Stimulated activated CD8-positive, alpha-beta memory T cell treated with anti-CD3 and anti-CD28 coated beads, Interleukin-7, amount 100 ng/mL, for 1 hour (primary cell): ENCODE measurements at places on chromosomes 4 and X.

DNA sequence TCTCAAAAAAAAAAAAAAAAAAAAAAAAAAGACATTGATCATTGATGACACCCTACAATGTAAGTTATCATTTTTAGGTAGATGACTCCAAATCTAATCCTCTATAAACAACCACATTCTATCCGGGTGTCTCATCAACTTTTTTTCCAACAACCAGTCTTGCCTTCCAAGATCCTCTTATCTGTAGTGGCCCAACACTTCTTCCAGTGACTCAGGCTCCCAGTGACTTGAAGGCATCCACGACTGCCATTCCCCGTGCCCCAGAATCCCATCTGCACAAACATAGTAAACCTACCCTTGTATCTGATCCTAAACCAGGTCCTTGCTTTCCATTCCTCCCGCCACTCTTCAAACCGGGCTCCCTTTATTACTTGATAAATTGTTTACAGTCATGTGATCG, 15.6 kb upstream of the TSPAN5 start:
- DNase-seq, result no peak

- DNase-seq, result no peak
Observed at GRCh38 chr4:55834086-55834795, 14.7 kb downstream of the EXOC1L start.

GRCh38 chrX:39716401-39716800, 381.4 kb downstream of the BCOR start:
- no peak for DNase-seq

GRCh38 chr4:88533088-88533790, 9.7 kb upstream of the PYURF start:
- no peak for DNase-seq

DNA sequence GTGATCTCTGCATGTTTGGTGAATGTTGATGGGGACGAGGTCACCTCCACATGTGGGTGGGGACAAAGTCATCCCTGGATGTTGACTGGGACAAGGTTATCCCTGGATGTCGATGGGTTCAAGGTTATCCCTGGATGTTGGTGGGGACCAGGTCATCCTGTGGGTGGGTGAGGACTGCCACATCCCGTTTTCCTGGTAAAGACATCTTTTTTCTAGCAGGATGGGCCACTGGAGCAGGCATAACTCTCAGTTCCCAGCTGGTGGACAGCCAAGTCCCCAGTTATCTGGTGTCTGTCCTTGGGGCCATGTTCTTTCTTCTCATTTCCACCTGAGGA, 28.3 kb upstream of the PLCXD1 start:
- DNase-seq, result no peak

DNA sequence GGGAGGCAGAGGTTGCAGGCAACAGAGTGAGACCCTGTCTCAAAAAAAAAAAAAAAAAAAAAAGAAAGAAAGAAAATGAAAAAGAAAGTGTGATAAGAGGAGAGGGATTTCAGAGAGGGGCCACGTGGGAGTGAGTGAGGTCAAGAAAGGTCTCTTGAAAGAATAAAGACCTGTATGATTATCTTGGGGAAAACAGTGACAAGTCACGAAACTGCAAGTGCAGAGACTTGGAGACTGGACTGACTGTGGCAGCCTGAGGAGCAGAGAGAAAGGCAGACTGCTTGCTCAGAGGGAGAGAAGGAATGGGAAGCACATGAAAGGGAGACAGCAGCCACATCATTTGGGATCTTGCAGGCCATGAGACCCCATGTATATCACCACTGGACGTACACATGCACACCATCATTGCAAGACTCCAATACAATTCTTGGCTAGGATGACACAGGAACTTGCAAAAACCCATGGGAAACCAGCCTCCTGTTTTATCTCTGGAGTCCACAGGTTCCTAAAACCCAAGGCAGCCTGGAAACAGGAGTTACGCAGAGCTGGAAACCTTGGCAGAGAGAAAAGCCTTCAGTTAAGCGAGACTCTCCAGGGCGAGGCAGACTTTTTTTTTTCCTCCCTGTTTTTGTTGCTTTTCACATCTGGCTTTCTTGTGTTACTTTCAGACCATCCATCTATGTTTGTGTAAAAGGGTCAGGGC, 207.0 kb upstream of the TBL1X start:
- no peak for DNase-seq

GRCh38 chr4:134463771-134464170, 262.2 kb upstream of the PABPC4L start:
- DNase-seq, result no peak

DNA sequence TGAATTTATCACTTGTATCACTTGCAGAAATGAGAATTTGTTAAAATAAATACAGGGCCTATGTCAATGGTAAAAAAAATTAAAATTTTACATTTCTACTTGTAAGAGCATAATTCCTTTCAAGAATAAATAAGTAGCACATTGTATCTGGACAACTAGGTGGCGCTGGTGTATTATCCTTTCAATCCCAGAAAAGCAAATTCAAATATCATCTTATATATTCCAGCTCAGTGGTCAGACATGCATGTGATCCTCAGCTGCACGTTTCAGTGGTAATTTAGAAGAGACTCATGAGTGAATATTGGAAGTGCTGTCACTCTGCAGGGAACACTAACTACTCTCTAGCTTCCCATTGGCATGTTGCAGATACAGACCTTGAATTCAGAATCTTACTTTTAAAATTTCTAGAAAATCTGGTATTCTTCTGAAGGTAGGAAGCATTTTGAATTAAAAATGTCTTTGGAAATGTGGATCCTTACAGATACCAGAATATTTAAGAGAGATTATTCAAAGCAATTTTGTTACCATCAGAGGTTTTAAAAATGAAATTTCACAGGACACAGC, 1414.7 kb upstream of the TENM3 start:
- no peak for DNase-seq

GRCh38 chrX:47613082-47613481, 6.6 kb downstream of the SYN1 start:
- no peak for DNase-seq

DNA sequence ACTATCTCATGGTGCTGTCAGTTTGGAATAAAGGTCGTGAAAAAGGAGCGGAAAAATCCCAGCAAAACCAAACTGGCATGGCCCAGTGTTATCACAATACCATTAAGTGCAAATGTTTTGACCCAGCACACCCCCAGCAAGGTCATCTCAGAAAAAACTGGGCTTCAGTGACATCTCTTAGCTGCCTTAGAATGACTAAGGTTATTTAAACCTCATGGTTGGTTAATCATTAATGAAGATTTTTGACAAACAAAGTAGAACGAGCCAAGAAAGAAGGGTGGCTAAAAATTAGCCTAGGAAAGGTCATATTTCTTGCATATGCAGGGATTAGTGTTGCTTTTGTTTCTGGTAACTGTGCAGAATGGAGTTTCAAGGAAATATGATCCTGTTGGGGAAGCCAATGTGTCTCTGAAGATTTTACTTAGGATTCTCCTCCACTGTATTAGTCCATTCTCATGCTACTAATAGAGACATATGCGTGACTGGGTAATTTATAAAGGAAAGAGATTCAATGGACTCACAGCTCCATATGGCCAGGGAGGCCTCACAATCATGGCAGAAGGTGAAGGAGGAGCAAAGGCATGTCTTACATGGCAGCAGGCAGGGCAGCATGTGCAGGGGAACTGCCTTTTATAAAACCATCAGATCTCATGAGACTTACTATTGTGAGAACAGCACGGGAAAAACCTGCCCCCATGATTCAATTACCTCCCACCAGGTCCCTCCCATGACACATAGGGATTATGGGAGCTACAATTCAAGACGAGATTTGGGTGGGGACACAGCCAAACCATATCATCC, 83.5 kb downstream of the CHRNA9 start:
- DNase-seq, result no peak

- peak; percentile 55 for DNase-seq
Observed at GRCh38 chrX:129925305-129926092, 19.5 kb downstream of the UTP14A start.

GRCh38 chr4:85834934-85835333, 360.0 kb downstream of the ARHGAP24 start:
- DNase-seq, result no peak

GRCh38 chr4:72567821-72568675, 973 bp downstream of the ADAMTS3 start:
- no peak for DNase-seq

- no peak for DNase-seq
Observed at GRCh38 chr4:1987296-1987695, 21.5 kb downstream of the NELFA start.

- no peak for DNase-seq
Observed at GRCh38 chr4:141339966-141340365, 119.3 kb downstream of the ZNF330 start.

GRCh38 chr4:23891064-23891421, 1.2 kb upstream of the PPARGC1A start:
- no peak for DNase-seq

DNA sequence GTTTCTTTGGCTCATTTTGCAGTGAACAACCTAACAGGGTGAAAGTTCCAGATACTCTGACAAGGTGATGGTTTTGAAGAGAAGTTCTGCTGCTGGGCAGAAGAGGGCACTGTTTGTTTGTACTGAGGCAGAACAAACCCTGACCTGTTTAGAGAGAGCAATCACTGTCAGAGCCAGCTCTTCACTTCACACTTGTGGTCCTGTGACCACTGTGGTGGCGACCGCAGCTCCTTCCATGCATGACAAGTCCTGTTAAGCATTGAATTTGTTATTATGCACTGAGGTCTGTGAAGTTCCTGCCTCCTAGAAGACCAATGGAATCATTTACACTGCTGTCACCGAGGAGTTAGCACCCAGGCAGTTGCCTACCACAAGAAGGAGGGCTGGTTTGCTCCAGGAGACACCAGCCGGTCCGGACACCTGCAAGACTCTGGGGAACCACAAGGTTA, 86.6 kb downstream of the ZNF330 start:
- DNase-seq, result peak; percentile 15

GRCh38 chr4:53601251-53601764, 10.0 kb upstream of the LNX1 start:
- DNase-seq, result no peak

DNA sequence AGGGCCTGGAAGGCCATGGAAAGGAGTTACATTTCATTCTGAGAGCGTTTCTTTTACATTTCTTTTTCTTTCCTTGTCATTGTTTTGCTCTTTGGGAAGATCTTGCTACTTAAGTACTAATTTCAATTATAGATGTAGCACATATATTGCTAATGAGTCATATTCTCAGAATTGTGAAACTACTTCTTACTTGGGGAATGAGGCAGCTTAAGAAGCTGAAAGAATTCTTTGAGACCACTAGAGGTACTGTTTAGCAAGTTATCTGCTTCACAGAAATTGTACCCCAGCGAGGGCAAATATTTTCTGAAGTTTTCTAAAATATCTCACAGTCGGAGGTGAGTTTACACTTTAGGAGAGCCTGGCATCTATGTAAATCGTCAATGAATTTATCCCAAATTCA, 100.6 kb downstream of the AFF2 start:
- no peak for DNase-seq

- no peak for DNase-seq
Observed at GRCh38 chrX:21982311-21982710, 41.8 kb downstream of the SMS start.

GRCh38 chr4:10853196-10853595, 168.6 kb upstream of the CLNK start:
- no peak for DNase-seq

- DNase-seq, result no peak
Observed at GRCh38 chr4:97942951-97943350, 200.3 kb downstream of the STPG2 start.

DNA sequence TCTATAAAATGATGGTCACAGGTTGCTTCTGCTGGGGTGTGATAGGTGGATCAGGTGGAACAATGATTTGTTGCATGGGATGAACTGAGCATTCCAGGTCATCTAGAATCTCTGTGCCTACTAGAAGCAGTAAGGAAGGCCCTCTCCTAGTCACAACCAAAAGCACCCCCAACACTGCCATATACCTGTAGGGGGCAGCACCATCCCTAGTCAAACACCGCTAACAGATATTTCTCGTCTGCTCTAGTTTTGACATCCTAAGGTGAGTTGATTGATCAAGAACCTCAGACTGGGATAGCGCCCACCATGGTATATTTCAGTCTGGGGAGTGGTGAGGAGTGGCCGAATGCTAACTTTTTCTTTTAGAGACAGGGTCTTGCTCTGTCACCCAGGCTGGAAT, 160.2 kb downstream of the NHS start:
- no peak for DNase-seq

DNA sequence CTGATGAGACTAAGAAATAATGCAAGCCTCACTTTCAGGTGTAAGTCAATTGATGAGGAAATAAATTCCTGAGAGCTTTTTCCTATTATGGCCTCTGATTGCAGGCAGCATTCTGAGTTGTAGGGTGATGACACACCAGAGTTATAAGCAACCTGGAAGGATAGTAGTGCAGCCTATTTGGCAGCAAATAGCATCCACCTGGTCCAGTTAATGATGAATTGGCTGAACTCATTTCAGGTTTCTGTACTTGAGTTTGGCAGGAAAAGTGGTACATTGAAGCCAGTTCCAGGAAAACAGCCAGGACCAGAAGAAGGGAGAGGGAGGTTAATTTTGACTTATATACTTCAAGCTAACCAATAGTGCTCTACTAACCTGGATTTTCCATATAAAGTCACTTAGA, 316.8 kb downstream of the NAF1 start:
- DNase-seq, result no peak

GRCh38 chrX:134423606-134424005, 36.4 kb upstream of the HPRT1 start:
- no peak for DNase-seq

DNA sequence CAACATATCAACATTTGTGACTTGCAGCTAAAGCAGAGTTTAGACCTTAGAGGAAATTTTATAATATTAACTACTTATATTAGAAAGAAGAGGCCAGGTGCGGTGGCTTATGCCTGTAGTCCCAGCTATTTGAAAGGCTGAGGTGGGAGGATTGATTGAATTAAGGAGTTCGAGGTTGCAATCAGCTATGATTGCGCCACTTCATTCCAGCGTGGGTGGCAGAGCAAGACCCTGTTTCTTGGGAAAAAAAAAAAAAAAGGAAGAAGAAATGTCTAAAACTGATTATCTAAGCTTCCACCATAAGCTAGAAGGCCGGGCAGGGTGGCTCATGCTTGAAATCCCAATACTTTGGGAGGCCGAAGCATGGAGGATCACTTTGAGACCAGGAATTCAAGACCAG, 42.0 kb upstream of the USP9X start:
- no peak for DNase-seq
